ENCODE measurements at places on chromosomes 7 and 10.

DNA sequence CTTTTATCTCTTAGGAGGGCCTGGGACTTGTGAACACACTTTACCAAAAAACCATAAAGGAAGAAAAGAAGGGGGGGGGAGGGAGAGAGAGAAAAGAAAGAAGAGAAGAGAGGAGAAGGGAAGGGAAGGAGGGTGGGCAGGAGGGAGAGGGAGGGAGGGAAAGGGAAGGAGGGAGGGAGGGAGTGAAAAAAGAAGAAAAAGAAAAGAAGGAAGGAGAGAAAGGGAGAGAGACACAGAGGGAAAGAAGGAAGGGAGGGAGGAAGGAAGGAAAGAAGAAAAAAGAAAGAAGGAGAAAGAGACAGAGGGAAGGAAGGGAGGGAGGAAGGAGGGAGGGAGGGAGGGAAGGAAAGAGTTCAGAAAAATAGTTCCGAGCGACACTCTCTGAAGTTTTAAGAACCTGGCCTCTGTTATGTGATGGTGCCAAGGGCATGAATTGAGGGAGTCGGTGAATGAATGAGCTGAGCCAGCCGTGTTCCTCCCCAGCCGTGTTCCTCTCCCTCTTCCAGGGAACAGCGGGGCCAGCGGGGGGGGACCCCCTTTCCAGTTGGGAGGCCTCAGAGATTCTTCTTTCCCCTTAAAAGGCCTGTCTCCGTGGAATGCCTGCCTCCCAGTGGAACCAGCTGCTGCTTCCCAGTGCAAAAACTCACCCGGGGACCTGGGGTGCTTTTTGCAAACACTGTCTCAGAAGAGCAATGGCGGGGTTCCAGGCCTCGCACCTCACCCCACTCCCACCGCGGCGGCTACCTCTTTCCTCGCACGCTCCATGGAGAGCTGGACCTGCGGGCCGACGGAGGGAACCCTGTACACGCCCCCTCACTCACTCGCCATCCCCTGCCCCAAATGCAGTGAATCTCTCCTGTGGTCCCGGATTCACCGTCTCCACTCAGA lies 84.1 kb downstream of the FOXL3 start:
- DNase-seq, result no peak
- H3K4me1 ChIP-seq, result no peaks in the 10 kb centered on the region
- H3K27ac ChIP-seq, result no peak overlapping the region
- H3K36me3 ChIP-seq, result no peaks in the 10 kb centered on the region
- no peaks in the 10 kb centered on the region for H3K27me3 ChIP-seq

- H3K27me3 ChIP-seq, result peaks cover 21% of the 10 kb centered on the region
- no peak overlapping the region for H3K27ac ChIP-seq
- peaks cover 2% of the 10 kb centered on the region for H3K36me3 ChIP-seq
- H3K4me1 ChIP-seq, result no peaks in the 10 kb centered on the region
- peak; percentile 78 for DNase-seq
- no peak overlapping the region for H3K4me3 ChIP-seq
Observed at GRCh38 chr10:71569775-71570588, 149.6 kb downstream of the C10orf105 start.

DNA sequence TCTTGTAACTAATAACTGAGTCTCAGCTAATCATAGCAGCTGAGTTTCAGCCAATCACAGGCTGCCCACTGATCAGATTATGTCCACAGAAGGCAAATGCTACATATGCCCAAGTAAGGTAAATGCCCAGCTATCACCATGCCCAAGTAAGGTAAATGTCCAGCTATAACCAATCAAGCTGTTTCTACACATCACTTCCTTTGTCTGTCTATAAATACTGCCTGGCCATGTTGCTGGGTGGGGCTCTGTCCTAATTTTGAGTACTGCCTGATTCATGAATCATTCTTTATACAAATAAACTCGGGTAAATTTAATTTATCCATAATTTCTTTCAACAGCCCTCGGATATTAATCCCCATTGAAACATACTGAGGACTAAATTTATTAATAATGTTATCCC lies 312.4 kb downstream of the CACNA2D1 start:
- no peak for DNase-seq
- H3K27me3 ChIP-seq, result no peaks in the 10 kb centered on the region

DNA sequence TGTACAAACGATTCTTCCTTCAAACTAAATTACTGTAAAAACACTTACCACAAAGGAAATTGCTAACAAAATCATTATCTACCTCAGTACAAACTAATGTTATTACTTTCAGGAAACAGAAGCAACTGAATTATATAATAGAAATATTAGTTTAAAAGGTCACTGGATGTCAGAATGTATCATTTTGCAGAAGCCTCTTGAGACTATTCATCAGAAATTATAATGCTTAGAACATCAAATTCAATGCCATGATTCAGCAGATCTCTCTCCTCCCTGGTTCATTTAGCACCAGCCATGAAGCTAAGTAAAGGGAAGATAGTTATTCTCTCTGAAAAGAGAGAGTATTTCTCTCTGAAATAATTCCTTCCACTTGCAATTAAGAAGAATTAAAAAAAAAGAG lies 223.3 kb downstream of the IMMP2L start:
- no peak overlapping the region for H3K4me3 ChIP-seq
- no peaks in the 10 kb centered on the region for H3K36me3 ChIP-seq
- no peak for DNase-seq
- no peaks in the 10 kb centered on the region for H3K4me1 ChIP-seq
- H3K27me3 ChIP-seq, result no peaks in the 10 kb centered on the region

- H3K27me3 ChIP-seq, result no peaks in the 10 kb centered on the region
- no peak overlapping the region for H3K27ac ChIP-seq
- DNase-seq, result no peak
- no peak overlapping the region for H3K4me3 ChIP-seq
- no peaks in the 10 kb centered on the region for H3K4me1 ChIP-seq
- H3K36me3 ChIP-seq, result no peaks in the 10 kb centered on the region
Observed at GRCh38 chr10:131094527-131095312, 216.8 kb downstream of the TCERG1L start.

DNA sequence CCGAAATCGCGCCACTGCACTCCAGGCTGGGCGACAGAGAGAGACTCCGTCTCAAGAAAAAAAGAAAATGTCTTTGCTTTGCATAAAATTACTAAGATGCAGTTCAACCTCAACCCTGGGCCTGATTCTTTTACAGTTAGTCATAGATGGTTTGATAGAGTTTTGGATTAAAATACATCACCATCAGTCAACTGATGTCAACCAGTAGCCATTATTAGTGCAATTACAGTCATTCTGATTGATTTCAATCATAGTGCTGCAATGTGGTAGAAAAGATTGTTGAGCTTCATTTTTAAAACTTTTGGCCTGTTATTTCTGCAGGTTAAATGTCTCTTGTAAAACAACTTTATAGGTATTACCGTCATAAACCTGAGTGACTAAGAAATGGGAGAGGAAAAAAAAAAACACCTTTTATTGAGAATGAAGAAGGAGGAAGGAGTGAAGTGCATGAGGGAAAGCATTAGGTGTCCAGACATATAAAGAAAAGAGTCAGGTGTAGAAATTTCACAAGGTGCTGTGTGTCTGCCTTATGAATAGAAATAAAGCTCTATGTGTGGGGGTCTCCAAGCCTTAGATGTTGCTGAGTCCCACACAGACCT lies 150.6 kb downstream of the TRIL start:
- DNase-seq, result no peak
- no peak overlapping the region for H3K27ac ChIP-seq

- DNase-seq, result no peak
- H3K27ac ChIP-seq, result no peak overlapping the region
- no peaks in the 10 kb centered on the region for H3K36me3 ChIP-seq
- no peak overlapping the region for H3K4me3 ChIP-seq
- H3K27me3 ChIP-seq, result peaks cover 18% of the 10 kb centered on the region
- H3K4me1 ChIP-seq, result no peaks in the 10 kb centered on the region
Observed at GRCh38 chr7:128924707-128925588, 12.8 kb upstream of the IRF5 start.

GRCh38 chr7:38975944-38976392 lies 1.7 kb upstream of the POU6F2 start:
- H3K4me1 ChIP-seq, result peaks cover 2% of the 10 kb centered on the region
- H3K4me3 ChIP-seq, result no peak overlapping the region
- no peaks in the 10 kb centered on the region for H3K36me3 ChIP-seq
- H3K27me3 ChIP-seq, result peaks cover 66% of the 10 kb centered on the region
- H3K27ac ChIP-seq, result no peak overlapping the region

DNA sequence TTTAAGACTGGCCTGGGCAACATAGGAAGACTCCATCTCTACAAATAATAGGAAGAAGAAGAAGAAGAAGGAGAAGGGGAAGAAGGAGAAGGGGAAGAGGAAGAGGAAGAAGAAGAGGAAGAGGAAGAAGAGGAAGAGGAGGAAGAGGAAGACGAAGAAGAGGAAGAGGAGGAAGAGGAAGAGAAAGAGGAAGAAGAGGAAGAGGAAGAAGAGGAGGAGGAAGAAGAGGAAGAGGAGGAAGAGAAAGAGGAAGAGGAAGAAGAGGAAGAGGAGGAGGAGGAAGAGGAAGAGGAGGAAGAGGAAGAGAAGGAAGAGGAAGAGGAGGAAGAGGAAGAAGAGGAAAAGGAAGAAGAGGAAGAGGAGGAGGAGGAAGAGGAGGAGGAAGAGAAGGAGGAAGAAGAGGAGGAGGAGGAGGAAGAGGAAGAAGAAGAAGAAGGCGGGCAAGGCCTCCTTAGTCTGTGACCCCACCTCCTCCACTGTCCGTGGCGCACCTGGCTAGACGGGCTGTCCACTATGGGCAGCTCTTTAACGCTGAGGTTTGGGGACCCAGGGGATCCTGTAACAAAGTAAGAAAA lies 28.8 kb upstream of the ZFAND2A start:
- no peak for DNase-seq
- peaks cover 3% of the 10 kb centered on the region for H3K36me3 ChIP-seq
- no peak overlapping the region for H3K4me3 ChIP-seq
- peaks cover 50% of the 10 kb centered on the region for H3K27me3 ChIP-seq

DNA sequence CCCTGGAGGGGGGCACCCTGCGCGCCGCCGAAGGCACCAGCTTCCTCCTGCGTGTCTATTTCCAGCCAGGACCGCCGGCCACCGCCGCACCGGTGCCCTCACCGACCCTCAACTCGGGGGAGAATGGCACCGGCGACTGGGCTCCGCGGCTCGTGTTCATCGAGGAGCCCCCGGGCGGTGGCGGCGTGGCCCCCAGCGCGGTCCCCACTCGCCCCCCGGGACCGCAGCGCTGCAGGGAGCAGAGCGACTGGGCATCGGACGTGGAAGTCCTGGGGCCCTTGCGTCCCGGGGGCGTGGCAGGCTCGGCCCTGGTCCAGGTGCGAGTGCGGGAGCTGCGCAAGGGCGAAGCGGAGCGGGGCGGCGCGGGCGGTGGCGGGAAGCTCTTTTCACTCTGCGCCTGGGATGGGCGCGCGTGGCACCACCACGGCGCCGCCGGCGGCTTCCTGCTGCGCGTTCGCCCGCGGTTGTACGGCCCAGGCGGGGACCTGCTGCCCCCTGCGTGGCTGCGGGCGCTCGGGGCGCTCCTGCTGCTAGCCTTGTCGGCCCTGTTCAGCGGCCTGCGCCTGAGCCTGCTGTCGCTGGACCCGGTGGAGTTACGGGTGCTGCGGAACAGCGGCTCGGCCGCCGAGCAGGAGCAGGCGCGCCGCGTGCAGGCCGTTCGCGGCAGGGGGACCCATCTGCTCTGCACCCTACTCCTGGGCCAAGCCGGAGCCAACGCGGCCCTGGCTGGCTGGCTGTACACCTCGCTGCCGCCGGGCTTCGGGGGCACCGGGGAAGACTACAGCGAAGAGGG lies 594 bp downstream of the CNNM1 start:
- H3K27ac ChIP-seq, result no peak overlapping the region
- peaks cover 2% of the 10 kb centered on the region for H3K4me1 ChIP-seq
- peaks cover 45% of the 10 kb centered on the region for H3K27me3 ChIP-seq
- no peak overlapping the region for H3K4me3 ChIP-seq

DNA sequence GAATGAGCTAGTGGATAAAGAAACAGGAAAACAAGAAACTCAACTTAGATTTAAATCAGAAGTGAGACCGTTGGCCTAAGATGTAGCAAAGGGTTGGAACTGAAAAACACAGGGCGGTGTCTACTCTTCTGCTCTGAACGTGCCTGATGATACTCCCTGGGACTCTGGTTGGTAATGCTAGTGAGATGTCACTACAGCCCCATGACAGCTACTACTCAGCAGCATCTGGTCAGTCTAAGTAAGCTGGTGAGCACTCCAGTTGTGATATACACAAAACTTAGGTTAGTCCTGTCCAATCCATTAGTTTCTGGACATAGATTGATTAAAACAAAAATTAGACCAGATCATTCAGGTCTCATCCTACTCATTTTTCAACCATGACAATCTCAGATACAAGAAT lies 15.4 kb downstream of the MYPN start:
- no peaks in the 10 kb centered on the region for H3K27me3 ChIP-seq
- H3K4me1 ChIP-seq, result no peaks in the 10 kb centered on the region
- no peaks in the 10 kb centered on the region for H3K36me3 ChIP-seq
- DNase-seq, result no peak
- no peak overlapping the region for H3K4me3 ChIP-seq

DNA sequence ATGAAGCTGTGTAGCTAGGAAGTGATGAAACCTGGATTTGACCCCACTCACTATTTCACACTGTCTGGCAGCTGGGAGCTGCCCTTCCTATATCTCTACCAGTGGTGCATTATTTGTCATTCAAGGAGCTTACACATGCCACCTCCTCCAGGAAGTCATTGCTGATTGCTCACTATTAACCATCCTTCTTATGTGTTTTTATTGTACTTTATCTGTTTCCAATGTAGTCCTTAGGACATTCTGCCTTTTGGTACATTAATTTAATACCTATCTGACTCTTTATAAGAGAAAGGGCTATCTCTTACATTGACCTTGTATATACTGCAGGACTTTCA lies 31.0 kb downstream of the HHEX start:
- no peaks in the 10 kb centered on the region for H3K36me3 ChIP-seq
- H3K27ac ChIP-seq, result no peak overlapping the region
- H3K27me3 ChIP-seq, result peaks cover 43% of the 10 kb centered on the region
- no peaks in the 10 kb centered on the region for H3K4me1 ChIP-seq
- no peak for DNase-seq
- H3K4me3 ChIP-seq, result no peak overlapping the region

GRCh38 chr7:89072081-89072480 lies 276.5 kb upstream of the TEX47 start:
- no peaks in the 10 kb centered on the region for H3K27me3 ChIP-seq
- H3K4me3 ChIP-seq, result no peak overlapping the region
- H3K27ac ChIP-seq, result no peak overlapping the region
- H3K4me1 ChIP-seq, result no peaks in the 10 kb centered on the region

DNA sequence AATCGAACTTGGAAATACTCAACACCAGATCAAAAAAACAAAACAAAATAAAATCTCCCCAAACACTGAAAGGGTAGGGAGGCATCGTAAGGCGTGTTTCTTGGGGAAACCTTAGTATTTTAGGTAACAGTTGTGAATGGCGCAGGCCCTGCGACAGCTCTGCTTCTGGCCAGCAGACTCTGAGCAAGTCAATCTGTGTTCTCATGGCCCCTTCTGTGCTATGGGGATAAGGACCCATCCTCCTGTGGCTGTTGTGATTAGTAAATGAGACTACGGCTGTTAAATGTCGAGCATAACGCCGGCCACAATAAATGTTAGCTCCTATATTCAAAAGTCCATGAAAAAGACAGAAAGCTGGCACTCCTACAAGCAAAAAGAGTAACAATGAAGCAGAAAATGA lies 27.0 kb downstream of the RPP38 start:
- no peak for DNase-seq
- peaks cover 43% of the 10 kb centered on the region for H3K36me3 ChIP-seq
- no peak overlapping the region for H3K4me3 ChIP-seq
- H3K27me3 ChIP-seq, result no peaks in the 10 kb centered on the region
- H3K27ac ChIP-seq, result no peak overlapping the region
- peaks cover 9% of the 10 kb centered on the region for H3K4me1 ChIP-seq
